ENCODE measurements at places on chromosomes 3 and 15.

GRCh38 chr15:47741907-47742306 is 24.6 kb downstream of the SEMA6D start:
- no peak for DNase-seq

GRCh38 chr15:57377478-57377847 is 1.2 kb downstream of the CGNL1 start:
- DNase-seq = no peak

GRCh38 chr3:71564361-71564760 is 19.2 kb downstream of the FOXP1 start:
- no peak for DNase-seq

GRCh38 chr3:17213102-17213501 is 328.3 kb downstream of the PLCL2 start:
- no peak for DNase-seq

DNA sequence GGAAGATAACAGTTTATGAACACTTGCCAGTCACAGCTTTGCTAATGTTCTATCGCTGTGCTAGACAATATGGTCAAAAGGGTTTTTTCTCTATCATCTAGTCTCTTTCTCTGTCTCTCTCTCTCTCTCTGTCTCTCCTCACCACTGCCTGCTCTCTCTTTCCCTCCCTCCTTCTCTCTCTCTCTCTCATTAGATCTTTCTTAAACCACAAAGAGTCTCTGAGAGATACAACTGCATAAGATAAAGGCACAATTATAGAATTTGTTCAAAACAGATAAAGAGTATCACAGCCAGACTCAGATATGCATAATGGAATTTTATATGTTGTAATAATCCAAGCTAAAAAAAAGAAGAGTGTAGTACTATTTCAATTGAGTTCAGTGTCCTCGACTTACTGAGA is 258.4 kb downstream of the MECOM start:
- no peak for DNase-seq

- DNase-seq = no peak
These were observed 141.6 kb downstream of the THRB start for GRCh38 chr3:24352893-24353553.

GRCh38 chr3:106616556-106616955 is 747.7 kb upstream of the CBLB start:
- no peak for DNase-seq

- no peak for DNase-seq
These were observed 111.5 kb upstream of the LPP start for GRCh38 chr3:188042466-188042865.

DNA sequence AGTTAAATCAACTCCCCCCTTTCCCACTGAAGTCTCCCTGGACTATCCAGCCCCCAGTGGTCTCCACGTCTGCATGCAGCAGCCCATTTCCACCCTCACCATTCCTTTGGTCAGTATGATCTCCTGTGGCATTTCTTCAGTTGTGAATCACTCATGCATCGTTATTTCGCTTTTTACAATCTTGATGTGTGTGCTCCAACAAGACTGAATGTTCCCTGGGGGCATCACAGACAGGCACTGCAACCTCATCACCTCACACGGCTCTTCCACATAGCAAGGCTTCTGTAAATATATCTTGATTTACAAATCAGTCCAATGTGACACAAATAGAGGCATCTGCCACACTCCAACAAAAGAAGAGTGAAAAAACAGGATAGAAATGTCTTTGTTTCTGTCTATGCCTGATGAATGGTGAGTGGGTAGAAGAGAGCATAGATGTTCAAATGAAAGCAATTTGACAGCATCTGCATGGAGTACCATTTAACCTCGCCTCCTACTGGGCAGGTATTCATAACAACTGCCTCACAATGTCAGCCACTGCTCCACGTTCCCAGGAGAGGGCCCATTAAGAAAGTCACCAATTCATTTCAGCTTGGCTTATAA is 5.2 kb downstream of the HEG1 start:
- DNase-seq = no peak

DNA sequence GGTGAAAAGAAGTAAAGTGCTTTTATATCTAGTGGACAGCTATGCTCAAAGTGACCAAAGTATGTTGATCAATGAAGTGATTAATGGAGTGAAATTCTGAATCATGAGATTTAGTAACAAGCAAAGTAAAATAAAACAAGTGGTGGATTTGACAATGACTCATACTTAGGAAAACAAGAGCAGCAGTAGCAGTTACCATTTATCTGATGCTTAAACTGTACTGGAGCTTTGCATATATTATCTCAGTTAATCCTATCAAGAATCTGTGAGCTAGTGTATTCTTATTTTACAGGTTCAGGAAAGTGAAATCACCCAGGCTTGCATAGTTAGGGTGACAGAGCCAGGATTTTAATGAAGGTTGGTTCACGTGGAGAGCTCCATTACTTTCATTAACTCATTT is 50.6 kb upstream of the SPATA16 start:
- DNase-seq = no peak

DNA sequence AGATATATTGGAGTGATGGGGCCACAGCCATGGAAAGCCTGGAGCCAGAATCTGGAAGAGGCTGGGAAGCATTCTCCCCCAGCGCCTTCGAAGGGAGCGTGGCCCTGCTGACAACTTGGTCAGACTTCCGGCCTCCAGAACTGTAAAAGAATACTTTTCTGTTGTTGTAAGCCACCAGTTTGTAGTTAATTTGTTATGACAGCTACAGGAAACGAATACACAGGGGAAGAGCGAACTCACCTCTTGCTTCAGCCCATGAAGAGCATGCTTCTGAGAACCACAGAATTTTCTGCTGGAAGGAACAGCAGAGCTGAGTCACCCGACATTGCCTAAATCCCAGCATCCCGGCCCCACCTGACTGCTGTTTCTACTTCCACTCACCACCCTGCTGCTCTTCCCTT is 501.7 kb downstream of the SHQ1 start:
- peak; percentile 64 for DNase-seq

DNA sequence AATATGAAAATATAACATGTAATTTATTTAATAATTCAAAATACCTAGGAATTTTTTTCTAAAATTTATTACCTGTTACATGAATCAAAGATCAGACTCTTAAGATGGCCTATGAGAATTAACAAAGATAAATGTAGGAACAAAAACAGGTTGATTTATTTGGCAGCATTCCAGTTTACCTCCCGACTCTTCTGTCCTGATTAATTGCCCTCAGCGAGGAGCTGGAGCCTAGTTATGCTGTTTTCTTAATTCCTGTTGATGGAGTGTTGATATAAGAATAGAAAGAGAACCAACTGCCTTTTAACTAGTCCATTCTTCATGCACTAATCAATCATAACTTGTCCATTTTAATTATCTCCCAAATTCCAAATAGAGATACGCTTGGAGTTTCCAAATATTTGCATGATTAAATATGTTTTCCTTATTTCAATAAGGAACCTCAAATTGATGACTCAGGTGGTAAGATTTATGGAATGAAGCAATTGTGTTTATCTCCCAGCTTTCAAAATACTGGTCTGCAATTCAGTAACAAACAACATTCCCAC is 10.6 kb upstream of the CPB1 start:
- no peak for DNase-seq

DNA sequence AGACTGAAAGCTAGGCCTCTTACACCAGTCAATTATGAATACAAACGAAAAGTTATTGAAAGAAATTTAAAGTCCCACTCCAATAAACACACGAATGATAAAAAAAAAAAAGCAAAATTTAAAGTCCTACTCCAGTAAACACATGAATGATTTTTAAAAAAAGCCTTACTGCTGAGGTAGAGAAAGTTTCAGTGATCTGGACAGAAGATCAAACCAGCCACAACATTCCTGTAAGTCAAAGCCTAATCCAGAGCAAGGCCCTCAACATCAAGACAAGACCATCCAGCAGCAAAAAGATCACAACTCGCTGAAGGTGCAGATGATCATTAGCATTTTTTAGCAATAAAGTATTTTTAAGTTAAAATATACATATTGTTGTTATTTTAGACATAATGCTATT is 95.6 kb upstream of the LIPC start:
- no peak for DNase-seq

DNA sequence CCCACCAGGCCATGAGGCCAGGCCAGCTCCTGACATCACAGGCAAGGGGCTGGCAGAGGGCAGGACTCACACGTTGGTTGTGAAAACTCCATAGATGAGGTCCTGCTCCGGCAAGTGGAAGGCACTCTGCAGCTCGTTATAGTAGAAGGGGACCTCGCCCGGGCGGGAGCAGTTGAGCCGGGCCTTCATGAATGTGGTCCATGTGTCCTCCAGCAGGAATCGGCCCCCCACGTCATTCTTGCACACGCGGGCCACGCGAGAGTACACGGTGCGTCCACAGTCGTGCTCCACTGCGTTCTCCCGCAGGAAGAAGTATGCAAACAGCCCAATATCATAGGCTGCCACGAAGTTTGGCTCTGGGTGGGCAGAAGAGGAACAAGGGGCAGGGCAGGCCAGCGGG is 101.2 kb downstream of the SEMA5B start:
- no peak for DNase-seq

DNA sequence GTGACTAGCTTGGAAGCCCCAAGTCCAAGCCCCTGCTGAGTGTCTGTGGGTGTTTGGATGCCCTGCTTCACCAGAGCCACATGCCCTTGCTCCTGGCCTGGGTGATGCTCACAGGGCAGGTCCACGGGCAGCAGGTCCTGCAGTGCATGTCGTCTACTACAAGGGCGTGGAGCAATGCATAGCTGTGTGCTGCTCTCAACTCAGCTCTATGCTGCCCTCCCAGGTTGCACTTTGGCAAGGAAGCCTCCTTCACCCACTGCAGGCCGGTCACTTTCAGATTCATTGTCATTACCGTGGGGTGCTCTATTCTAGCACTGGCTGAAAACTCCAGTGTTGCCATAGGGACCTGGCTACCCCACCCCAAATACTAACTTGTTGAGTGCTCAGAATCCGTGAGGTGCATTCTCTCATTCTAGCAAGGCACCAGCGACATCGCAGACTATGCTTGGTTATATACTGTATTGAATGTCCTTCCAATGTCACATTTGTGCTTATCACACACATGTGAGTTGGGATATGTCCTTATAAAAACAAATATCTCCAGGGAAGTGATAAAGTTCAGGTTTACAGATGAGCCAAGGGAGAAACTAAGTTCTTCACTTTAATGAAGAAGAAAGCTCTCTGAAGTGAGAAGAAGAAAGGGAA is 51.8 kb downstream of the GRAMD1C start:
- no peak for DNase-seq

DNA sequence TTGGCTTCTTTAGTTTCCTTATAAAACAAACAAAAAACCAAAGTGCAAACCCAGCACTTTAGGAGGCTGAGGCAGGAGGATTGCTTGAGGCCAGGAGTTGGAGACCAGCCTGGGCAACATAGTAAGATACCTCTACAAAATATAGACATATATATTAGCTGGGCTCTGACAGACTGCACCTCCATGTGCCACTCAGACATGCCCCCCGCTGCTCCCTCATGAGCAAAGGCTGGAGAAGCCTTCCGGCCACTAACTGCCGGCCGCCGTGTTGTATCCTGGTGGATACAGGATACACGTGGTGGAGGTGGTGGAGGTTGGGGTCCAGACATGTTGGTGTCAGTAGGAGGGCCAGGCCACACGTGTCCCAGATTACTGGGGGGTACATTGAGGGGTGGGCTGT is 29.4 kb upstream of the CCR4 start:
- DNase-seq = no peak

- DNase-seq = no peak
These were observed 6.2 kb downstream of the C15orf62 start for GRCh38 chr15:40775740-40776536.

- no peak for DNase-seq
These were observed 392.7 kb downstream of the EFHB start for GRCh38 chr3:19541284-19541683.

- DNase-seq = no peak
These were observed 59.5 kb downstream of the CEMIP start for GRCh38 chr15:80838666-80839065.

- DNase-seq = no peak
These were observed 81.5 kb downstream of the BBX start for GRCh38 chr3:107604057-107604822.

GRCh38 chr15:91047545-91048199 is 25.3 kb upstream of the VPS33B start:
- DNase-seq = peak; percentile 32

DNA sequence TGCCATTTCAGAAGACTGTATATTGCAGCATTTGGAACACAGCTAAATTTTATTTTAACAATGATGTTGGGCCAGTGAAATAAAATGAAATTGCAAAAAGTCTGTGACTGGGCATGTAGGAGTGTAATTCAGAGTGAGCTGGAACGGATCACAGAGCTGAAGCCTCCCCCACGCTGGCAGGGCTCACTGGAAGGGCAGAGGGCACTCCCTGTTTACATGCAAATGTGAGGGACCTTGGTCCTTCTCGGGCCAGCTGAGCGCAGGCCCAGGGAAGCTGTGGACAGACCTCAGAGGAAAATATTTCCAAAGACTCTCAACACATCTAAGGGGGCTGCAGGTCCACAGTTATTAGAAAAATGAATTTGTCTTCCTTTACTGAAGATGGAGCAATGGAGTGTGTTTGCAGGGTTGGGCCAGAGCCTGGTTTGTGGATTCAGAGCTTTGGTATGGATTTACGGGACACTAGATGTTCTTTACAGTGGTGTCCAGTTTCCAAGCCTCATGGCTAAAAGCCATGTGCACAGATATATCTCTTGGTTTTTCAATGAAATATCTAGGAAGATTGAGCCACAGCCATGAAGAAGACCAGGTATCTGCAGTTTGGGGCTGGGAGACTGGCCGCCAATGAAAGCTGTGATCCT is 32.0 kb downstream of the TRPM1 start:
- no peak for DNase-seq

DNA sequence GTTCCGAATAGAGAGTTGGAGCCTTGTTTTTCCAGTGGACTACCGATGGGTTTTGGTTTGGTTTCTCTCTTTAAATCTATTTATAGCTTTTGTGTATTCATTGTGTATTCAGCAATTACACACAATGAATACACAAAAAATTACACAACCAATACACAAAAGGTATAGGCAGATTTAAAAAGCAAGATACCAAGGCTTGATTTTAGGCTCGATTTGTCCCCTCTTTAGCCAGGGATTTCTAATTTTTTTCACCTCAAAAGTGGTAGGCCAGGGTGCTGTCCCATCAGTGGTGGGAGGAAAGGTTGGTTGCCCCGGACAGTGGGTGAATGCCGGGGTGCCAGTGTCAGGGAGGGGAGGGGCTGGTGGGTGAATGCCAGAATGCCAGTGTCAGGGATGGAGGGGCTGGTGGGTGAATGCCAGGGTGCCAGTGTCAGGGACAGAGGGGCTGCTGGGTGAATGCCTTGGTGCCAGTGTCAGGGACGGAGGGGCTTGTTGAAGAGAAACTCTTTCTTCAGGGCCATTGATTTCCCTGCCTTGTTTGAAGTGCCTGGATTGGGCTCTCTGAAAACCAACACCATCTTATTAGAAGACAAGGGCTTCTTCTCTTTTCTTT is 186.2 kb downstream of the GOLGA6L6 start:
- DNase-seq = no peak
